ENCODE measurements at places on chromosomes 16 and 17.
A peak's percentile ranks its signal among the peaks of the same experiment; 100 is the strongest.

- DNase-seq, result peak; percentile 78
These were observed 9.1 kb downstream of the TFAP4 start for GRCh38 chr16:4263504-4264436.

- peak; percentile 35 for DNase-seq
These were observed 12.2 kb upstream of the LONP2 start for GRCh38 chr16:48231727-48232492.

- DNase-seq, result peak; percentile 84
These were observed 2.9 kb upstream of the IFI35 start for GRCh38 chr17:43003542-43004172.

GRCh38 chr17:82923366-82924113, 83.7 kb upstream of the ZNF750 start:
- no peak for DNase-seq

DNA sequence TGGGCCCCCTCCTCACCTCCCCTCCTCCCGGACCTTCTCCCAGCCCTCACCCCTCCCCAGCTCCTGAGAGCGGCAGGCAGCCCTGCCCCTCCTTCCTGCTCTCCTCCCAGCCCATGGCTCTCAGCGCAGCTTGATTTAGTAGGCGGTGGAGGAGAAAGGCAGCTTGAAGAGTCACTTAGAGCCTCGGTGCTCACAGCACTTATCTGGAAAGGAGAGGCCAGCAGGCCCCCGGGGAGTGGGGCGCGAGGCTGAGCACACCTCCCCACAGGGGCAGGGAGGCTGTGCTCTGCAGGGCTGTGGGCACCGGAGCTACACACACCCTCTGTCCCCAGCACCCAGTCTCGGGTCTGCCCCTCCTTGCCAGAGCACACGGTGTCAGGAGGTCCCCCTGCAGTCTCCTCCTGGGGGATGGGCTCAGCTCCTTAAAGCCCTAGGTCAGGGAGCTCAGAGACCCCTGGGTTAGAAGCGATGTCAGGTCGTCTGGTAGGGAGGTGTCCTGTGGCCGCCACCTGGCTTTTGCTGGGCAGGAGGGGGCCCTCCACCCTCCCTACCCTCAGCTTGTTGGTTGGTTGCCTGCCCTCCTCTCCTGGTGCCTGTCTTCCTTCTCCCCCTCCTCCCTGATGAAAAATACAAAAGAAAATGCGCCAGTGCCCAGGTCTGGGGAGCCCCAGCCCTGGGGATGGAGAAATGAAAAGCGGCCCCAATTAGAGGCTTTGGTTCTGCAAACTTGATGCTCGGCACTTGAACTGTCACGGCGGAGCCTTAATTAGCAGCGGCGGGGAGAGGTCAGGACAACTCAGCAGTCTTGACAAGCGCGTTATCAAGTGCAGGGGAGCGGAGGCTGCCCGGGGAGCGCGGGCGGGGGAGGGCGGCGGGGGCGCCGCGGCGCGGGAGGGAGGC, 151.1 kb upstream of the GSE1 start:
- peak; percentile 30 for DNase-seq

- no peak for DNase-seq
These were observed 2.7 kb upstream of the PRSS41 start for GRCh38 chr16:2795395-2796143.

DNA sequence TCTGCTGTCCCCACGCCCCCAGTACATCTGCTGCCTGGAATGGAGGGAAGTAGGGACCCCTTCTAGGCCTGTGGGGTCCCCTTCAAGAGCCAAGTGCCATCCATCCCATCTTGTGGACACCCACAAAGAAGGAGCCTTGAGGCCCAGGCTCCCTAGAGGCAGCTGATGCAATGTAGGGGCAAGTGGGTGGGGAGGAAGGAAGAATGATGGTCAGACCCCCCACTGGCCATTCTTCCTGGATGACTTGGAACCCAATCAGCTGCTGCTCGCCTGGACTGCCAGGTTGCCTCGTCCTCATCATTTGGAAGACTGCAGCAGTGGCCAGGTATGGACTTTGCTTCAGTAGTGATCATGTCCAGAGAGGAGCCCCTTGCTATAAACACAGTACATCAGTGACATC, 48.9 kb downstream of the SMPD3 start:
- peak; percentile 13 for DNase-seq

GRCh38 chr17:19341641-19342610, 20.6 kb downstream of the B9D1 start:
- no peak for DNase-seq

GRCh38 chr16:89847940-89848297, 19.6 kb downstream of the SPIRE2 start:
- DNase-seq, result no peak

- DNase-seq, result no peak
These were observed 1.6 kb downstream of the AMFR start for GRCh38 chr16:56423584-56424403.

DNA sequence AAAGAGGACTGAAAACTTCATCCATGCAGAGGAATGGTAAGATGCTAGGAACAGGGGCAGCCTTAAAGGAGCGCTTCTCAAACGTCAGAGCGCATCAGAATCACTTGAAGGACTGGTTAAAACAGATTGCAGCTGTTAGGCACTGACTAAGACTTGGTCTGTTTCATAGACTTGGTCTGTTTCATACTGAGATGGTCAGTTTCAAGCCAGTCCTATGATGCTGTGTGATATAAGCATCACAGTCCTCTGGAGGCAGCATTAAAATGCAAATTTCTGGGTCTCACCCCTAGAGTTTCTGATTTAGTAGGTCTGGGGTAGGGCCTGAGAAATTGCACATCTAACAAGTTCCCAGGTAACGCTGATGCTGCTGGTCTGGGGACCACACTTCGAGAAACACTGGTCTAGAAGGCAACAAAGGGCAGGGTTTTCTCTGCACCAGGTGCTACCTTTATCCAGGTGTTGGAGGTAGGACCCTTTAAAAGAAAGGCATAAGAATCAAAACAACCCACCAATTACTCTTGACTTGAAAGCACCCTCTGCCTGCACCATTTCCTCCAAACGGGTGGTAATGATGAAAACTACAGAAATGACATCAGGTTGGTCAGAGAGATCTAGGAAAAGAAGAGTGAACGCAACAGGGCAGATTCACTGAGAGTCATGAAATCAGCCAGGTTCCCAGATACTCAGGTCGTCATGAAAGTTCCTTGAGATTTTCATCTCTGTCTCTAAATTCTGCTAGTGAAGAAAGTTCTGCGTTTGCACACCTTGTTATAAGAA, 95.0 kb upstream of the RCVRN start:
- DNase-seq, result no peak

DNA sequence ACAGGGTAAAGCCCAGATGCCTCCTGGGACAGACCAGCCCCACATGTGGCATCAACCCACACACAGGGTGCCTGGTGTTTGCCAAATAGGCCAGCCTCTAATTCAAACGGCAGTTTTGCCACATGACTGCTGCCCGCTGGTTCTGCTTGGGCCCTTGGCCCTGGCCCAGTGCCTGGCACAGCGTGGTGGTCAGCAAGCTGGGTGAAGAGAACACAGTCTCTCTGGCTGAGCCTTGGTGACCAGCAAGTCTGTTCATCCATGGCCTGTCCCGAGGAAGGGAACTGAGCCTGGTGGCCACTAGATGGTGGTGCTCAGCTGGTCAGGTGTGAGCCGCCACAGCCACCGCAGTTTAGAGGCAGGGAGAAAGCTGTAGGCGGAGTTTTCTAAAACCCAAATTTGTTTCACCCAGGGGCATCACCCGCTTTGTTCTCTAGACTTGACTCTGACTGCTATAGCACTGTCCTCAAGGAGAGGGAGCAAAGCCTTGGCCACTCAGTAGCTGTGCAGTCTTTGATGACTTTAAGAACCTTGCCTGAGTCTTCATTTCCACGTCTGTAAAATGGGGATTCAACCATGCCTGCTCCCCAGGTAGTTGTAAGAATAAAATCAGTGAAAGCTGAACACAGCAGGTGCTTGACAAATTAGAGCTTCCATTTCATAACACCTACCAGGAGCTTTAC, 4.7 kb upstream of the GFAP start:
- peak; percentile 80 for DNase-seq

DNA sequence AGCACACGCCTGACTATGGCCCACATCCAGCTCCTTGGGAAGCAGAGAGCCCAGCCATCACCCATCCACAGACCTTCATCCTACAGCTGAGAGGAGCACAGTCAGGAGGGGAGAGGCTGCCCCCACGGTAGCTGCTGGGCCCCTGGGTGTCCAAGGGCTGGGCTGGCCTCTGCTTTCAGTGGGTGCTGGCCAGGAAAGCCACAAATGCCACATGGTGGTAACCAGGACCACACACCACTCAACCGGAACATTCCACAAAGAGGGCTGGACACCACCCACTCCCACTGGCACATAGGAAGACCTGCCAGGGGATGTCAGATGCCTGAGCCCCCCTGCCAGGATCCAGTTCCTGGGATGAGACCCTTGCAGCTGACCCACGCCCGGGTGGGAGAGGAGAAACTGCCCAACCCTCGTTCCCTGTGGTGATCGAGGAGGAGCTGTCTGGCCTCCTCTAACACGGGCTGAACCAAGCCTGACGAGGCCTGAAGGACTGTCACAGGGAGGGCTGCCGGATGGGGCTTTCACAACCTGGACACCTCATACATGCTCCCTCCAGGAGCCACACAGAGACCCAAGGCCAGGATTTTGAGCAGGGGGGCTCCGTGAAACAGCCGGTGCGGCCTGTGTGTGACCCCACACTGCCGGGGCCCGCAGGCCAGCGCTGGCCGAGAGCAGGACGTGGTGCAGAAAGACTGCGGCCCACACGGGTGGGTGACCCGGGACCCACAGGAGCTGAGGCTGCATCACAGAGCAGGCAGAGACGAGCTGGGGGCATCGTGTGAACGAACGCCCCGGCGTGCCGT, 30.7 kb downstream of the PIEZO1 start:
- DNase-seq, result no peak

GRCh38 chr17:43846221-43846712, 709 bp upstream of the CD300LG start:
- peak; percentile 68 for DNase-seq

GRCh38 chr16:31167315-31167714, 12.6 kb upstream of the FUS start:
- DNase-seq, result no peak

DNA sequence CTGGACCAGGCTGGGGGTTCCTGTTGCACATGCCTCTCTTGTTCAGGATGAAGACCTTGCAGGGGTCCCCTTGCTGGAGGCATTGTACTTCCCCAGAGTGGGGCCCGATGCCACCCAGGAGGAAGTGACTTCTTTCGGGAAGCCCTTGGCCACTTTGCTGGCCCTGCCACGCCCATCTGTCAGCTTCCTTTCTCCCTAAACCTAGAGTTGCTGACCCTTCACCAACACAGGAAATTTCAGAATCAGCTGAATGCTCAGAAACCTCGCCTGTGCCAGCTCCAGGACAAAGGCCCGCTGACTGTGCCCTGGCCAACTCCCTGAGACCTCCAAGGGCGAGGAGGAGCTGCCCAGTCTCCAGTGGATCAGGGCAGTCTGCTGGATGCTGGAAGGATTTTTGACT, 26.7 kb downstream of the WNT9B start:
- DNase-seq, result no peak

All from EL (cell line).